Small intestine (tissue), 16 donors: ENCODE measurements at places on chromosomes 5 and 9. TPM values are rescaled to one million over a fixed set of nuclear protein-coding genes. Genes with fewer than 3 reads are reported as not detected.

The SAPCD2 gene
- 12.8 TPM for polyA plus RNA-seq

- H3K27me3 ChIP-seq: no peaks in the 10 kb centered on the region
- H3K36me3 ChIP-seq: no peaks in the 10 kb centered on the region
- peaks cover 24% of the 10 kb centered on the region for H3K4me1 ChIP-seq
- no peak overlapping the region for H3K4me3 ChIP-seq
- no peak overlapping the region for H3K27ac ChIP-seq
Observed at GRCh38 chr9:94872891-94873511, 146.5 kb downstream of the AOPEP start.

- H3K4me1 ChIP-seq: no peaks in the 10 kb centered on the region
- DNase-seq: no peak
- no peaks in the 10 kb centered on the region for H3K27me3 ChIP-seq
- H3K27ac ChIP-seq: no peak overlapping the region
Observed at GRCh38 chr5:146772881-146773466, 105.6 kb downstream of the PPP2R2B start.

GRCh38 chr5:69334793-69335268, 2.2 kb upstream of the CCDC125 start:
- DNase-seq: peak; percentile 80
- no peaks in the 10 kb centered on the region for H3K27me3 ChIP-seq
- no peak overlapping the region for H3K4me3 ChIP-seq
- H3K4me1 ChIP-seq: peaks cover 16% of the 10 kb centered on the region
- no peaks in the 10 kb centered on the region for H3K36me3 ChIP-seq

GRCh38 chr9:77156646-77157371, 20.5 kb upstream of the VPS13A start:
- no peak overlapping the region for H3K4me3 ChIP-seq
- H3K27ac ChIP-seq: no peak overlapping the region
- H3K27me3 ChIP-seq: no peaks in the 10 kb centered on the region
- DNase-seq: peak; percentile 28

GRCh38 chr5:142753116-142753631, 17.0 kb upstream of the ARHGAP26 start:
- H3K4me1 ChIP-seq: no peaks in the 10 kb centered on the region
- no peaks in the 10 kb centered on the region for H3K36me3 ChIP-seq
- H3K27ac ChIP-seq: peak overlapping the region; percentile 8

The TEK gene
- polyA plus RNA-seq: 11.3 TPM

The CYLC2 gene
- not detected for polyA plus RNA-seq

- no peaks in the 10 kb centered on the region for H3K27me3 ChIP-seq
- no peak for DNase-seq
- H3K36me3 ChIP-seq: no peaks in the 10 kb centered on the region
Observed at GRCh38 chr5:141737535-141737934, 55.5 kb upstream of the ARAP3 start.

- no peak for DNase-seq
- no peaks in the 10 kb centered on the region for H3K4me1 ChIP-seq
- H3K27me3 ChIP-seq: no peaks in the 10 kb centered on the region
- no peak overlapping the region for H3K4me3 ChIP-seq
Observed at GRCh38 chr5:83026516-83026915, 50.7 kb downstream of the TMEM167A start.

DNA sequence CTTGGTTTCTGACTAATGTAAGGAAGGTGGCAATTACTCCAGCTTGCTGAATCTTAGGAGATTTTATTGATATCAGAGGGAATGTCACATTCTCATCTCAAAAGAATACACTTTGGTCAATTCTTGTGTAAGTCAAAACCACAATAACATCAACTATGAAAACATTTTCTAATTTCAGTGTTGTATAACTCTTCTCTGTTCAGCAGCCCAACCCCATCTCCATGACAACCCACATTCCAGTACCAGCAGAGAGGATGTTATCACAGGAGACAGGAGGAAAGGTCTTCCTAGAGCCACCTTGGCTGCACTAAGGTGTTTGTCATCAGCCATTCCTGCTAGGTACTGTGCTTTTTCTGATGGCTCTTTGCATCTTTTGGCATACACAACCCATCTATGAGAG, 529.1 kb upstream of the BRINP1 start:
- no peaks in the 10 kb centered on the region for H3K36me3 ChIP-seq
- no peak for DNase-seq
- H3K4me3 ChIP-seq: no peak overlapping the region
- no peak overlapping the region for H3K27ac ChIP-seq
- no peaks in the 10 kb centered on the region for H3K4me1 ChIP-seq

DNA sequence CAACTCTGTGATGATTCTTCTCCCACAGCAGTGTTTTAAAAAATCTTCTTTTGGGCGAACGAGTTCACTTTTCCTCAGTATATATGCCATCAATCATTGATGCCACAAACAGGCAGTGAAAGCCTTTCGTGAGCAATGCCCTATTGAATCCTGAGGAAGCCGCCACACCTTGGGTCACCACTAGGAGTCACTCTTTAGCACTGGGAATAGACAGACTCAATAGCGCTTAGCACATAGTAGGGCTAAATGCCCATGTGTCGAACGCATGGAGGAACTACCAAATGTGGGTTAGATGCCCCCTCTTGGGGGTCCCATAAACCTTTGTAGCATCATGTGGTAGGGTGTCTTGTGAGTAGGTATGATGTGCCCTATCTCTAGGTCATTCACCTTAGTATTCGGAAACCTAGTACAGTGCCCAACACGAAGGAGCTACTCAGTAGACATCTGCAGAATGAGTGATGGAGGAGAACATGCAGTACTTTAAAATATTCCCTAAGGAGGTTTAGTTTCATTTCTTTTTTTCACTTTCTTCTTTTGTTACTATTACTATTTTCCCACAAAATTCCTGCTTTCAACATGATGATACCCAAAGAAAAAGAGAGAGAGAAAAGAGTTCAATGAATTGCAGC, 603.7 kb downstream of the BNC2 start:
- H3K36me3 ChIP-seq: no peaks in the 10 kb centered on the region
- peak; percentile 20 for DNase-seq
- no peak overlapping the region for H3K27ac ChIP-seq
- no peaks in the 10 kb centered on the region for H3K4me1 ChIP-seq
- no peak overlapping the region for H3K4me3 ChIP-seq
- no peaks in the 10 kb centered on the region for H3K27me3 ChIP-seq

The OMD gene
- 0.27 TPM for polyA plus RNA-seq
